ENCODE measurements at places on chromosomes 5 and 9. TPM values are rescaled to one million over a fixed set of nuclear protein-coding genes. Genes with fewer than 3 reads are reported as not detected.

Gene MRNIP
- total RNA-seq: 8.6 TPM

Gene ZNF346
- total RNA-seq: 9.1 TPM

DNA sequence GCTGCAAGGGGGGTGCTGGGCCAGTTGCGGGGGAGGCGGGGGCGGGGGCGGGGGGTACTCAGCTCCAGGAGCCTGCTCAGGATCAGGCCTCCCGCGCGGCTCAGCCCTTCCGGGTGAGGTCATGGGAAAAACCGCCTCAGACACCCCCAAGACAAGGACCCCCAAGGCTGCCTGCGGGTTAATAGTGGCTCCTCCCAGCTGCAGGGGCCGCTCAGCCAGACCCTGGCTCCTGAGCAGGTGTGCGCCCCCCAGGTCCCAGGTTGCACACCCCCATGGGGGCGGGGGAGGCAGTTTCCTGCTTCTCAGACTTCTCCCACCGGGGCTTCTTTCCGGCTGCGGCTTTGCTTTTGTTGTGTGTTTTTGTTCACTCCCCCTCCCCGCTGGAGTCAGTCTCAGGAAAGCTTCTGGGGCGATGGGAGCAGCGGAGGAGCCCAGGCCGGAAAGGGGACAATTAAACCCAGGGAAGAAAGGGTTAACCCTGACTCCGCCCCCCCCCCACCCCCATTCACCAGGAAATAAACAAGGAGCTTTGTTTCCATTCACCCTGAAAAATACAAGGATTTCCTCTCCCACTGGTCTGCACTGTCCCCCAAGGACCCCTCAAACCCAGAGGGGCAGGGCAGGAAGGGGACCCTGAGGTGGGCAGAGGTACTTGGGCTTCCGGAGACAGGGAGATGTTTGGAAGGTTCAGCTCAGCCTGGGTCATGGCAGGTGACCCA is 42.3 kb upstream of the NOTCH1 start:
- DNase-seq: no peak

- peak; percentile 6 for DNase-seq
These were observed 72.3 kb downstream of the WNK2 start for GRCh38 chr9:93255994-93256877.

DNA sequence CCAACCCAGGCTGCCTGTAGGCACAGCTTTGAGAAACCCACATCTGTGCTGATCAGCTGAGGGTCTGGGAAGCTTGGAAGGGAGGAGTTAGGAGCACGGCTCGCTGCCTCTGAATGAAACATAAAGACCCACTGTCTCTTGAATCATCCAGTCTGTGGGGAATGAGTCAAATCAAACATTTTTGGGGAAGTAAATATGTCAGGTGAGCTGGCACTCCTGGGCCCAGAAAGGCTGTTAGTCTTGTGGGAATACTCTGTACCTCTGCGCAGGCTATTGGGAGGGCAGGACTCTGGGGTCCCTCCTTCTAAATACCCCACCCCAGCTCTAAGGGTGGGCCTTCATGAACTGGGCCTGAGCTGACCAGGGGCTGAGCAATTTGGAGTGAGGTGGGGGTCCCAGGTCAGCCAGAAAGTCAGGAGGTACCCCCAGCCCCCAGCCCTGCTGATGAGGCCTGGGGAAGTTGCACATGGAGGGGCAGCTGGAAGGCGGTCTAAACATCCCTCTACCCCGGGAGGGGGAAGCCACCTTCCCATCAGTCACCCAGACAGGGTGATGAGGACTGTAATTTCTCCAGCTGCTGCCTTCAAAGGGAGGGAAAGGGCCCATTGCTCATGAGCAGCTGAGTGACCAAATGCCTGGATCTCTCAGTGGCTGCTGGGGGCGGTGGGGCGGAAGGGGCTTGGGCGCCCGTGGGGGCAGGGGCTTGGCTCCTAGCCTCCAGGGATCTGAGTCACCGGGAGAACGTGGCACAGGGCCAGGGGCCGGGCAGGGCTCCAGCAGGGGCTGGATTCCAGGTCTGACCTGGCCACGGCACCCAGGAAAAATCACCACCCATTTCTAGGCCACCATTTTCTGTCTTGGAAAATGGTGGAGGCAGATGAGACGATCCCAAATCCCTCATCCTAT is 10.8 kb downstream of the FIBCD1 start:
- DNase-seq: peak; percentile 79

All from colonic mucosa (tissue), 4 donors.